IgD-negative memory B cell (primary cell): ENCODE measurements at places on chromosomes 6 and 20. TPM values are rescaled to one million over a fixed set of nuclear protein-coding genes. Genes with fewer than 3 reads are reported as not detected.

Gene SLC22A2
- polyA plus RNA-seq: not detected

Gene DLK2
- not detected for polyA plus RNA-seq

Gene FOXC1
- not detected for polyA plus RNA-seq

Gene LTB
- 2,767 TPM for polyA plus RNA-seq

Gene TP53TG5
- polyA plus RNA-seq: not detected

Gene HTR1E
- polyA plus RNA-seq: not detected

Gene SH3BGRL2
- polyA plus RNA-seq: 0.46 TPM

Gene VAPB
- 32.9 TPM for polyA plus RNA-seq

Gene WFDC10B
- polyA plus RNA-seq: not detected

Gene BMP5
- polyA plus RNA-seq: not detected

Gene RAET1L
- polyA plus RNA-seq: not detected

Gene PDE10A
- polyA plus RNA-seq: not detected
